BE2C (cell line): ENCODE measurements at places on chromosomes 16 and 17.

DNA sequence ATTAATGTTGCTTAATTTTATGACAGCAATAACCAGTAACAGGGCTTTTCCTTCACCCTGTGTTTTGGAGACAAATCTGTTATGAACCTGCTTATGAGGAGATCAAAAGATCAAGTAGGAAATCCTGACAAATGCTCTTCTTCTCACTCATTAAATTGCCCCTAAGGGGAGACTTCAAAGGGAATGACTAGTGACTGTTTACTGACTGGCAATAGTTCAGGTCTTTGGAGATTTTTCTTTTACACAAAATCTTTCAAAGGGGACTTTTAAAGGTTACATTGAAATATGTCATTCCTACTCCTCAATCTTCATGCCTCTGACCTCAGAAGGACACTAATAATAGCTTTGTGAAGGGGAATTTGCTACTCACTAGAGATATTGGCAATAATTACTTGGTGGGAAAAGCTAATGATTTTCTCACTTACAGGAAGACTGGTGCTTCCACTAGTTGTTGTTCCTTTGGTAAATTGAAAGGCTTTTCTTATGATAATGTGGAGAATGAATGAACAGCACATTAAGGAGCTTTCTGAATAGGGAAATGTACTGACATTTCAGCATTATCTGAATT is 292.9 kb upstream of the CA10 start:
- no peak for DNase-seq

- peak; percentile 54 for DNase-seq
Observed at GRCh38 chr17:35795007-35795870, at the start of gene MMP28. Gene MMP28, minus strand, starts transcription at chr17:35795641. Its CDS starts 264 bp downstream, at chr17:35795377.

DNA sequence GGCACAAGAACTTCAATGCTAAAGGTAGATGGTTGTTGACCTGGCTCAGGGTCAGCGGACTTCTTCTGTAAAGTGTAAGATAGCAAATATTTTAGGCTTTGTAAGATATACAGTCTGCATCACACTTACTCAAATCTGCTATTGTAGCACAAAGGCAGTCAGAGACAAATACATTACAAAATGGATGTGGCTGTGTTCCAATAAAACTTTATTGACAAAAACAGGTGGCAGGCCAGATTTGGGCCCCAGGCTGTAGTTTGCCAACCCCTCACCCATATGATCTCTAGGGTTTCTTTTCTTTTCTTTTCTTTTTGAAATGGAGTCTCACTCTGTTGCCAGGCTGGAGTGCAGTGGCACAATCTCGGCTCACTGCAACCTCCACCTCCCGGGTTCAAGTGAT is 39.5 kb upstream of the TMEM132E start:
- no peak for DNase-seq

- no peak for DNase-seq
Observed at GRCh38 chr17:3663102-3664011, 5.0 kb downstream of the TAX1BP3 start.

DNA sequence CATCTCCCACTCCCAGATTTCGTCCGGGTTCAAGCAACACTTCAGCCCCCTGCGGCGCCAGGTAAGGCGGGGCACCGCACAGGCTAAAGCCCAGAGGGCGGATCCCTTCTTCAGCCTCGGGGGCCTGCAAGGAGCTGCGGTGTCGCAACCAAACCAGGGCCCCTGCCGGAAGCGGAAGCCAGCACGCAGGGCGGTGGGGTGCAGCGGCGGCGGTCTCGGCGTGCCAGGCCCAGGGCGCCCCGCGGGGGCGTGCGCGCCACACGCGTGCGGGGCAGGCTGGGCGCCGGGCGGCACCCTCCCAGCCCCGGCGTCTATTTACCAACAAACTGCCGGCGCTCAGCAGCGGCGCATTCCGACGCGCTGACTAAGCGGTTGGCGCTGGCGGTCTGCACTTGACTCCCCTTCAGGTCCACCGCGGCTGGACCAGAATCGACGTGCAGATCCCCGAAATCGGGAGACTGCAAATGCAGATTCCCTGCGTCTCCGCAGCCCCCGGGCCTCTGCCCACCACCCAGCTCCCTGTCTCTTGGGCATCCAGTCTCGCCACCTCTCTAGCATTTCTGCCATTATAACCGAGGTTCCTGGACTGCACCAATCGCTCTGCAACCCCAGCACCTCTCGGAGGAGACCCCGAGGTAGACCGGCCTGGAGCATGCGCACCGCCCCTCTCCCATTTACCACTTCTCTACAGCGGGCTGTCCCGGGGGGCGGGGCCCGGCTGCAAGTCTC is 421 bp upstream of the DLX4 start:
- DNase-seq: peak; percentile 88

DNA sequence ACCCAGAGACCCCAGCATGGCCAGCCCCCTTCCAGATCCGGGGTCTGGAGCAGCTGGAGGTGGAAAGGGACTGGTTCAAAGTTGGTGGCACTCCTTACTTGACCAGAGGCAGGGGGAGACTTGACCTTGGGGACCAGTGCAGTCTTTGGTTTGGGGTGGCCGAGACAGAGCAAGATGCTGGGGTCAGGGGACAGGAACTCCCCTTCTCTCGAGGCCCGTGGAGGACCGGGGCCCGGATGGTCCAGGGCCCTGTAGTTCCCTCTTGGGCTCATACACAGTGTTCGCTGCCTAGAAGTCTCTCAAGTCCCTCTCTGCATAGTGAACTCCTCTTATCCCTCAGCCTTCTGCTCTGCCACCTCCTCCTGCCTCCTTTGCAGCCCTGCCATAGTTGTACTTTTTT is 601 bp upstream of the PRSS33 start:
- no peak for DNase-seq

DNA sequence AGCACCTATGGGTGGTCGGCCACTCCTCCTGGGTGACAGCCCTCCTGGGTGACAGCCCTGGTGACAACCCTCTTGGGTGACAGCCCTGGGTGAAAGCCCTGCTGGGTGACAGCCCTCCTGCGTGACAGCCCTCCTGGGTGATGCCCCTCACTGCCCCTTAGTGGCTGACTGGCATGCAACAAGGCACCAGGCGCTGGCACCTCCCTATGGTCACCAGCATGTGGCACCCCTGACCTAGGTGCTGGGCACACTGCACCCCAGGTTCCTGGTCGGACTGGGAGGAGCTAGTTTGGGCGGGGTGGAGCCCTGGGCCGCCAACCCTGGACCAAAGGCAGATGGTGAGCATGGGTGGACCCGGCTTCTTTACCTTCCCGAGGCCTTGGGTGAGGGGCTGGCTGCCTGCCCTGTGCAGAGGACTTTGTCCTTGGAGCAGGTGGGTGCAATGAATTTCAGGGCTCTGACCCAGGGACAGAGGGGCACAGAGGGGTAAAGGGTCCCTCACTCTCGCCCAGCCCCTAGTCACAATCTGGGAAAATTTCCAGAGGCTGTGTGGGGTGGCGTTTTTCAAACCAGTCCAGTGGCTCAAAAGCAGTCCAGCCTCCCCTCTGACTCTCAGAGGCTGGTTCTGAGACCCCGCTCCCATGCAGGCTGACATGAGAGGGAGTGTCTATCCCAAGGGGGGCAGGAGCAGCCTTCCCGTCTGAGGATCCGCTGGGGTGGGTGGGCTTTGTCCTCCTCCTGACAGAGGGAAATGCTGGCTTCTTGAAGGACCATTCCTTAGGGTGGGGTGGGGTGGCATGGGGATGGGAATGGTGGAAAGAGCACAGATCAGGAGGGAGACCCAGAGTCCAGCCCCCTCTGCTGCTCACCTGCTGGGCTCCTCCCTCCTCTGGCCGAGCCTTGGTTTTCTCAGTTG is 25.9 kb upstream of the TNFRSF13B start:
- no peak for DNase-seq

- no peak for DNase-seq
Observed at GRCh38 chr16:81996664-81997509, 14.4 kb downstream of the SDR42E1 start.

DNA sequence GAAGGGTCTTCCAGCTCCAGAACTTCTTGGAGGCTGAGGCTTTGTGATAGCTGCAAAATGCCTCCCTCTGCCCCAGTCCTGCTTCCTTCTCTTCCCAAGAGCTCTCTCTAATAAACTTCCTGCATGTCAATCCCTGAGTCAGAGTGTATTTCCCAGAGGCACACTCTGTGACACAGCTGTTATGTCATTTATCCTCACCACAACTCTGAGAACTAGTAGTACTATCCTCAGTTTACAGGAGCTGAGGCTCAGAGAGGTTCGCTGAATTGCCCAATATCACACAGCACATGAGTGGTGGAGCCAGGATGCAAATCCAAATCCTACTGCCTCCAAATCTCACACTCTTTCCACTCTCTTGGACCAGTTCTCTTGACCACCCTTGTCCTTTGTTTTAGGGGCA is 20.0 kb downstream of the UNC45B start:
- DNase-seq: no peak

DNA sequence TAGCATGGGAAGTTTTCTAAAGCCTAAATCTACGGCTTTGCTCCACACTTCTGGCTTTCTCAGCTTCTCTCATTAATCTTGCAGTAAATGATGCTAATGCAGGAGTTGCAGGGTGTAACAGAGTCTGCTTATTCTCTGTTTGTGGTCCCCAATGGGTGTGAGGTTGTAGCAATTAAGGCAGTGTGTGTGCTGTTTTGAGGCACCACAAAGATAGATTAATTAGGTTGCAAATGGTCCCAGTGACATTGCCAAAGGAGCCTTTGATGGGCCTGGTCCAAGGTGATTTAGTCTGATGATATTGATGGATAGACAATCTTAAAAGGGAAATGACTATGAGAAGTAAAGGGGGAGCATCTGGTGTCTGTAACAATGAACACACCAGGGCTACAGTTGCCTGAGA is 1313.7 kb upstream of the CDH8 start:
- no peak for DNase-seq

DNA sequence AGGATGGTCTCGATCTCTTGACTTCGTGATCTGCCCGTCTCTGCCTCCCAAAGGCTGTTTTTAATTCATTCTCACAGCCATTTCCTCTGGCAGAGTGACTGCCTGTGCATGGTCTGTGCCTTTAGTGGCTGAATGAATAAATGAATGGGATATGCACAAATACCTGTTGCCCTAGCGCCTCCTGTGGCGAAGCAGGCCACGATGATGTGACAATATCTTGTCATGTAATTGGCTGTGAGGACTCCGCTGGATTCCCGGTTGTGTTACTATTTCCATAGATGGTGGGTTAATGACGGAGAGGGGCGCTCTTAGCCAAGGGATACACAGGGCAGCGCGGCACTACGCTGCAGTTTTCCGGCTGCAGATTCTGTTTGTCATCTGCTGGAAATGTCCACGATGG is 26.8 kb upstream of the ENDOV start:
- no peak for DNase-seq

DNA sequence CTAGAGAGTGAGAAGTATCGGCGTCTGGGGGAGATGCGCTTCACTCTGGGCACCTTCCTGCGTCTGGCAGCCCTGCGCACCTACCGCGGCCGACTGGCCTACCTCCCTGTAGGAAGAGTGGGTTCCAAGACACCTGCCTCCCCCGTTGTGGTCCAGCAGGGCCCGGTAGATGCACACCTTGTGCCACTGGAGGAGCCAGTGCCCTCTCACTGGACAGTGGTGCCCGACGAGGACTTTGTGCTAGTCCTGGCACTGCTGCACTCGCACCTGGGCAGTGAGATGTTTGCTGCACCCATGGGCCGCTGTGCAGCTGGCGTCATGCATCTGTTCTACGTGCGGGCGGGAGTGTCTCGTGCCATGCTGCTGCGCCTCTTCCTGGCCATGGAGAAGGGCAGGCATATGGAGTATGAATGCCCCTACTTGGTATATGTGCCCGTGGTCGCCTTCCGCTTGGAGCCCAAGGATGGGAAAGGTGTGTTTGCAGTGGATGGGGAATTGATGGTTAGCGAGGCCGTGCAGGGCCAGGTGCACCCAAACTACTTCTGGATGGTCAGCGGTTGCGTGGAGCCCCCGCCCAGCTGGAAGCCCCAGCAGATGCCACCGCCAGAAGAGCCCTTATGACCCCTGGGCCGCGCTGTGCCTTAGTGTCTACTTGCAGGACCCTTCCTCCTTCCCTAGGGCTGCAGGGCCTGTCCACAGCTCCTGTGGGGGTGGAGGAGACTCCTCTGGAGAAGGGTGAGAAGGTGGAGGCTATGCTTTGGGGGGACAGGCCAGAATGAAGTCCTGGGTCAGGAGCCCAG is 2.8 kb downstream of the SPHK1 start:
- no peak for DNase-seq

GRCh38 chr17:43907998-43908721 is 824 bp upstream of the MPP2 start:
- DNase-seq: peak; percentile 72

- no peak for DNase-seq
Observed at GRCh38 chr17:69749911-69750310, 325.1 kb upstream of the KCNJ16 start.

GRCh38 chr16:27429330-27429871 is 27.4 kb downstream of the IL21R start:
- no peak for DNase-seq

GRCh38 chr17:73191443-73192205 is 1.2 kb upstream of the COG1 start:
- peak; percentile 68 for DNase-seq

GRCh38 chr17:75130632-75131277 is 787 bp downstream of the NT5C start:
- DNase-seq: peak; percentile 78

- peak; percentile 16 for DNase-seq
Observed at GRCh38 chr17:16013943-16014407, 14.4 kb downstream of the TTC19 start.

DNA sequence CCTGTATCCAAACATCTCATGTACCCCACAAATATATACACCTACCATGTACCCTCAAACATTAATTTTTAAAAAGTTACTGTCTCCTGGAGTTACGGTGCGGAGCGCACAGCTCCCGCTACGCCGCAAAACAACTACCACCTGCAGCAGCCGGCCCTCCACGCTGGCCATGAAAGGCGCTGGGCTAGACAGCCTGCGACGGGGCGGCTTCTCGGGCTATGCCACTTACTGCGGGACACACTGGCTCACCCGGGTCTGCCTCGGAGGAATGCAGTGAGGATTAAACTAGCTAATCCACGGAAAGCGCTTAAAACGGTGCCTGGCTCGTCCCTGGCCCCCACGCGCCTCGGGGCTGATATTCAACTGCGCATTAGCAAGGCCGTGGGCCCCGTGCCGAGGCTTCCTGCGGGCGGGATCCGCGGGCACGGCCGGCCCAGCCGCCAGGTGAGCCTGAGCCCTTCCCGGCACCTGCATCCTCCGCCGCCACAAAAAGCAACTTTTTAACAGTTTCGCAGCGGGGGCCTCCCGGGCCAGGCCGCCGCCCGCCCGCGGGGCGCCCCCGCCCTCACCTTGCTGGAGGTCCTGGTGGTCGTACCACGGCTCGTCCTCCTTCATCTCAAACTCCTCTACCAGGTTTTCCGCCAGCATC is 633 bp downstream of the CDR2 start:
- peak; percentile 43 for DNase-seq

- no peak for DNase-seq
Observed at GRCh38 chr17:4590981-4591453, 6.7 kb downstream of the SMTNL2 start.

DNA sequence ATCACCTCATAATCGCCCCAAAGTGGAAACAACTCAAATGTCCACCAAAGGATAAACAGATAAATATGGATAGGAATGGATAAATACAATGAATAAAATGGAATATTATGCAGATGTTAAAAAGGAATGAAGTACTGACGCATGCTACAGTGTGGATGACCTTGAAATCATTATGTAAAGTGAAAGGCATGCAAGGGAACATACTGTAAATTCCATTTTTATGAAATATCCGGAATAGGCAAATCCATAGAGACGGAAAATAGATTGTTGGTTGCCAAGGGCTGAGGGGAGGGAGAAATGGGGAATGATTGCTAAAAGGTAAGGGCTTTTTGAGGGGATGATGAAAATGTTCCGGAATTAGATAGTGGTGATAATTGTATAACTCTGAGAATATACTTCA is 36.0 kb downstream of the STAT5B start:
- DNase-seq: no peak
